ENCODE measurements at places on chromosomes 4 and X.

DNA sequence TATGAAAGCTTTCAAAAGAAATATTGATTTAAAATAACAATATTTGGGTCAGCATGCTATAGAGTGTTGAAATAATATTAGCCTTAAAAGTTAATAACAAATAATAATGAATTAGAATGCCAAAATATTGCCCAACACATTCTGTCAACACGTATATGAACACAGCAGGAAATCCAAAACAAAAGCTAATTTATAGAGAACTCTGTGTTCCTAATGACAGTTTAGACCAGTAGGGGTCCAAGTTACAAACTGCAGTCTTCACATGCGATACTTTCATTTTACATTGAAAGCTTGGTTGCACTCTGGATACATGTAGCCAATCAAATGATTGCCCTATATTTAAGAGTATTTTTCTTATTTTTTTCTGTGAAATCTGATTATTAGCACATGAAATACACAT, 274.4 kb downstream of the DCTD start:
- DNase-seq = peak; percentile 19

DNA sequence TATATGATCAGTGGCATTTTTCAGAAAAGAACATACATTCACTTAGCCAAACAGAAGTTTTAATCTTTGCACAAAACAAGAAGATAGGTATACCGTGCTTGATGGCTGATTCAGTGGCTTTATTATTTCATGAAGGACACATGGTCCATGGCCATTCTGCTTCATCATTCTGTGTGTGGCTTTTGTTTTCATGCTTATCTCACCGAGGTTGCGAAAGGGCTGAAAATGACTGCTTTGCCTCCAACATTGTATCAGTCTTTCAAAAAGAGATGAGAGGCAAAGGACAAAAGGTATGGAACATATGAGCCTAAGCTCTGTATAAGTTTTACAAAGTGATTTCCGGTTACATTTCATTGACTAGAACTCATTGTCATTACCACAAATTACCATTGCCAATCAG, 541.1 kb downstream of the RAB28 start:
- no peak for DNase-seq

DNA sequence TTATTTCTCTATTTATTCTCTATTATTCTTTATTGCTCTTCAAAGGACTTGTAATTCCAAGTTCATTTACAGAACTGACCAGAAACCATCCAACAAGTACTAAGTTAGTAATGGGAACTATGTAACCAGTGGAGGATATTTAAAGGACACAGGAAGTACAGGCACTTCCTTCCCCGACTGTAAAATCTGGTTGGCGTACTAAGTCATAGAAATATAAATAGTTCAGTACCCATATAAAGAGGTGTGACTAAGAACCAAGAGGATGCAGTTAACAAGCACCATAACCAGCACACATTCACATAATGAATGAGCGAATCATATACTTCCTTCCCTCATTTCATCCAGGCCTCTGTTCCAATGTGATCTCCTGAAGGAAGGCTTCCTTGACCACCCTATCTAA, 3.6 kb upstream of the EIF4E start:
- no peak for DNase-seq

DNA sequence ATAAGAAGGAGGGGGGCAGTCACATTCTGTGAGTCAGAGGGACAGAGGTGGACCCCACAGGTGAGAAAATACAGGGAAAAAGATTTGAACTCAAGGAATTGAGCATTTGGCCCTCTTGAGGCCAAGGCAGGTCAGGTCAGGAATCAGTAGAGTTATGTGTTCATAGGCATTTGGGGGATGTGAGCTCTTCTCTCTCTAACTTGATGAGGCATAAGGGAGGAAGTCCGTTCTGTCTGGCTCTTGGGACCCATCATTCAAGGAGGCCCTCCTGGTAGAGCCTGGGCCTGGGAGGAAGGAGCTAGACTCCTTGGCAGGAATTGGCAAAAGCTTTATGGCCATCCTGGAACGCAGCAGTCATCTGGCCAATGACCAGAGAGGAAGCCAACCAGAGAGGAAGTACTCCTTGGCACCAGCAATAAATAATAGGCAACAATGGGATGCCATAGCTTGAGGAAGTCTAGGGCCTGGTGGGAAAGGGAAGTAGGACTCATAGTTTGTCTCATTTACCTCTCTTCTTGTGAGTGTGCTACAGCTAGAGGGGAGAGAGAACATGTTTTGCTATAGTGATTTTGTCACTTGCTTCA, 53.0 kb downstream of the MSN start:
- DNase-seq = no peak

- DNase-seq = no peak
Measured at GRCh38 chrX:124594017-124594651, 247.8 kb downstream of the SH2D1A start.

- no peak for DNase-seq
Measured at GRCh38 chr4:6520978-6521377, 48.6 kb upstream of the PPP2R2C start.

- no peak for DNase-seq
Measured at GRCh38 chr4:96524311-96524875, 684.5 kb downstream of the PDHA2 start.

DNA sequence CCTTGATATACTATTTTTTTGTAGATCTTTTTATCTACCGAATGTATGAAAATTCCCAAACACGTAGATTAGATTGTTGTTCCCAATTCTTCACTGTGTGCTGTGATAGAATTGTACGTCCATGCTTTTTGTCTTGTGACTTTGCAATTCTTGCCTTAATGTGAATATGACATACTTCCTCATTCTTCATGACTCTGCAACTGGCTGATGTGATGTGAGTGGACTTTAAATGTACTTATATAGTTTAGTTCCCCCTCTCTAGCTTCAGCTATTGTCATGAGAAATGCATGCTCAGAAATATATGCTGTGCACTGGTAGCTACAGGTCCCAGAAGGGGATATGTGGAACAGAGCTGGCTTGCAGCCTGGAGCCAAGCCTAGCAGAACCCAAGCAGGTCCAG, 89.4 kb downstream of the FTHL17 start:
- DNase-seq = no peak

DNA sequence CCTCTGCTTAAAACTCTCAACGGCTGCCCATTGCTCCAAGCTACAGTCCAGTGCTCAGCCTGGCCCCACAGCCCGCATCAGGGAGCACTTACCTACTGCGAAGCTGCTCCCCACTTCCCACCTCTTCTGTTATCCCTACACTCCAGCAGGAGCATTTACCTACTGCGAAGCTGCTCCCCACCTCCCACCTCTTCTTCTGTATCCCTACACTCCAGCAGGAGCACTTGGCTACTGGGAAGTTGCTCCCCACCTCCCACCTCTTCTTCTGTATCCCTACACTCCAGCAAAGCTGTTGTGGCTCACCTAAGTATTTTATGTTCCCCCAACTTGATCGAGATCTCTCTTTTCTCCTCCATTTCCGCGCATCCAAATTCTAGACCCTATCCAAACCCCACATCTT, 563.3 kb upstream of the ZFP42 start:
- DNase-seq = no peak

GRCh38 chr4:42320822-42321388, 76.4 kb upstream of the SHISA3 start:
- no peak for DNase-seq

DNA sequence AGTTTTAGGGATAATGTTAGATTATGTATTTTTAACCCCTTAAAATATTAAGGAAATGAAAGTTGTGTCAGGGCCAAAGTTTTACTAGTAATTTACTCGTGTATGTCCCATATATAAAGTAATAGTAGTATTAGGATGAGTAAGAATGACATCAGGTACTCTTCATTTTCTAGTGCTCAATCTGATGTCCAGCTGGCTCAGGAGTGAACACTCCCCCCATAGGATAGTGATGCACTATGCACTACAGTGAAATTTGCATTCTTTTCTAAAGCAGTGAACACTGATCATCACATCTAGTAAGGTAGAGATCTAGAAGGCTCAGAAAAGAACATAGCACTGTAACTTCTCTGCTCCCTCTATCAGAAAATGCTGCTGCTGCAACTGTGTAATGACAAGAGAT, 409.7 kb downstream of the GLUD2 start:
- DNase-seq = no peak

DNA sequence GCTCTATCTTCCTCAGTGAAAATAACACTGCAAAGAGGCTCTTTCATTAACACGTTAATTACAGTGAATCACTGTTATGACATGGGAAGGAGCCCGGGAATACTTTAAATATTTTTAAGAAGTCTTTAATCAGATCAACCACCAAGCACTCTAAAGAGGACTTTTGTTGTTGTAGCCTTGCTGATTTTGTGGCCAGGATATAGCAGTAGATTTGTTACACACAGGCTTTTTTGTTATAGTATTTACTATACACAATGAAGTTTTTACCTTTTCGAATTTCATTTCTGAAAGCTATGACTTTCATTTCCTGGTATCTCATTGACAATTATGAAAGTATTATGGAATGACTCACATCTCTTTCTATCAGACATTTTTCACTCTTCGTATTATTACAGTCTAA, 20.3 kb downstream of the FGF13 start:
- DNase-seq = no peak

DNA sequence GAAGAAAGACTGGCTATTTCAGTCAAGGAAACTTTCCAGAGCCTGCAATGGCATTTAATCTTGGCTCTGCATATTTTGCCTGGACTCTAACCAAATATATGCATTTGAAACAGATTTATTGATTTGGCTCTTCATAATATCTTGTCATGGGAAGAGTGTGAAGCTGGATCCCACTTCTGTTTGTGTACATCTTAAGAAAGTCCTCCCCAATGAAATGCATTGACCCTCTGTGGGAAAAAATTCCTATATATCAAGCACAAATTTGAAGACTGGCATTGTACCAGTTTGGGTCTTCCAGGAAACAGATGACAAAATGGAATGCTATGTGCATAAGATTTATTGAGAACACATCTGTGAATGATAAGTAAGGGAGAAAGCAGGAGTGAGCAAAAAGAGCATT, 897.3 kb upstream of the TENM3 start:
- no peak for DNase-seq

DNA sequence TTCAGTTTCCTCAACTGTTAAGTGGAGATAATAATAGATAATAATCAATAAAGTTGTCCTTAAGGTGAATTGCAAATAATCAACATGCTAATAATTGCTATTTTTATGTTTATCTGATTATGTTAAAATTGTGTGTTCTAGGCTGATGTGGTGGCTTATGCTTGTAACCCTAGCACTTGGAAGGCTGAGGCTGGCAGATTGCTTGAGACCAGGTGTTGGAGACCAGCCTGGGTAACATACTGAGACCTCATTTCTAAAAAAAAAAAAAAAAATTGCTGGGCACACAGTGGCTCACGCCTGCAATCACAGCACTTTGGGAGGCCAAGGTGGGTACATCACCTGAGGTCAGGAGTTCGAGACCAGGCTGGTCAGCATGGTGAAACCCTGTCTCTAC, 175.2 kb downstream of the GC start:
- no peak for DNase-seq

- DNase-seq = no peak
Measured at GRCh38 chr4:166293556-166293955, 420.5 kb downstream of the TLL1 start.

GRCh38 chrX:121649417-121649816, 602.0 kb downstream of the GLUD2 start:
- no peak for DNase-seq

DNA sequence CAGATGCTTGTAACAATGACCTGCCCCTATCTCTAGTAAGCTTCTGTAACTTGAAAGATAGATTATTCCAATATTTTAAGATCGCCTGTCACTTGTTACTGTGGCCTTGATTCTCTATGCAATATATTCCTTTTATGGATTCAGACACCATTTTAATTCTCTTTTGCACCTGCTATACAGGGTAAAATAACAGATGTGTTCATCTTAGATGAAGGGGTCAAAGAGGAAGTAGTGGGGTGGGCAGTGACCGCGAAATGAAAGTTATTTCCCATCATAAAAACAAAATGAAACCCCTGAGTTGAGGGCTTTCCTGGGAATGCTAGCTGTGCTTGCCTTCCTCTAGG, 175.9 kb downstream of the TSPAN5 start:
- no peak for DNase-seq

GRCh38 chrX:7272346-7272745, 124.4 kb upstream of the PUDP start:
- DNase-seq = no peak

GRCh38 chr4:15778289-15779241, at the start of gene CD38:
Gene CD38 (plus strand): TSS chr4:15778328. CDS start chr4:15778415, 87 bp downstream.
- DNase-seq = peak; percentile 24

- DNase-seq = no peak
Measured at GRCh38 chr4:111296466-111296865, 673.6 kb upstream of the PITX2 start.

DNA sequence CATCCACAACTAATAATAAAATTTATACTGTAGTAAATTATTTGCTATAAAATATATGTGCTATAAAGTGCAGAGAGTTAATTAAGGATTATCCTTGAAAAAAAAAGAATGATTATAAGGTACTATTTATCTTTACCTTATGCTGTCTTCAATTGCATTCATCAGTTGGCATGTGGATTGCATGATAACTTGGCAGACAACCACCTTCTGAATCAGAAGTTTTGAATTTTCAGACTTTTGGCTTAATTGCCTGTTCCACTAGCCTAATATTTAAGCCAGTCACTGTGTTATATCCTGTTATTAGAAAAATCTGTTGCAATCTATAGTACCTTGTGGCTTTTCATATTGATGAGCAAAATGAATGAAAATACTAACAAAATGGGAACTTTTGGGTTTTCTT, 1040.3 kb upstream of the PCDH10 start:
- no peak for DNase-seq

GRCh38 chr4:113701169-113701568, 60.4 kb downstream of the CAMK2D start:
- peak; percentile 37 for DNase-seq

DNA sequence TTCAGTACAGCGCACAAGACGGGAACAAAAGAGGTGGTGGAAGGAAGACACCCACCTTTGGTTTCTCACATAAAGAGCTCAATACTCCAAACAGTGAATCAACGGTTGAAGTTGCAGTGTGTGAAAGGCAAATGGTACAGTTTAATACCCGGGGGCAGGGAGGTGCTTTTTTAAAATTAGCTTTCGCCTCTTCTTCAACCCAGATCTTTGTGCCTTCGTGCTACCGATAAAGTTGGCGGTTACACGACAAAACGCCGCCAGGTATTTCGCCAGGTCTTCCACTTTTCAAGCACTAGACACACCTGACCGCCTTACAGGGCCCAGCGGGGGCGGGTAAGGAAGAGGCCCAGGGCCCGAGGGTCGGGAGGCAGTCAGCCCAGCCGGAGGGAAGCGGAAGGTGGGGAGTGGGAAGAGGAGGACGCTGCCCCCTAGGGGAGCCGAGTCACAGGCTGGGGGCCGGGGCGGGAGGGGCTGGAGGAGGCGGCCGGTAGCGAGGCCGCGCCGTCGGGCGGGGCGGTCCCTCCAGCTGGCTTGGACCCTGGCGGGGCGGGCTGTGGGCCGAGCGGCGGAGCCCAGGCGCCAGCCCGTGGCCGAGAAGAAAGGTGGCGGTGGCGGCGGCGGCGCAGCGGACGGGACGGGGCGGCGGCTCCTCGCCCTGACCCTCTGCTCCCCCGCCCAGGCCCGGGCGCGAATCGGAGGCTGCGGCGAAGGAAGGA, 16.0 kb downstream of the UTP3 start:
- peak; percentile 89 for DNase-seq

- peak; percentile 86 for DNase-seq
Measured at GRCh38 chr4:40719008-40719623, 30.6 kb upstream of the NSUN7 start.

GRCh38 chrX:8724300-8724699, 7.6 kb downstream of the ANOS1 start:
- no peak for DNase-seq

GRCh38 chr4:148007792-148008191, 275.9 kb downstream of the ARHGAP10 start:
- DNase-seq = no peak

- DNase-seq = no peak
Measured at GRCh38 chr4:150080337-150080736, 2.1 kb downstream of the DCLK2 start.

GRCh38 chr4:40506492-40506891, 123.2 kb downstream of the RBM47 start:
- no peak for DNase-seq
